Sigmoid colon (tissue), 7 donors: ENCODE measurements at places on chromosomes 12 and 14. TPM values are rescaled to one million over a fixed set of nuclear protein-coding genes. Genes with fewer than 3 reads are reported as not detected.

CKB gene
- 905 TPM for polyA plus RNA-seq

SSTR1 gene
- polyA plus RNA-seq, result 2.2 TPM

SRRM4 gene
- not detected for polyA plus RNA-seq

KRT79 gene
- not detected for polyA plus RNA-seq

INHBC gene
- not detected for polyA plus RNA-seq

PGF gene
- polyA plus RNA-seq, result 1.6 TPM

OR4K1 gene
- polyA plus RNA-seq, result not detected

NEUROD4 gene
- polyA plus RNA-seq, result not detected

NUP107 gene
- polyA plus RNA-seq, result 6.2 TPM

NYNRIN gene
- 0.60 TPM for polyA plus RNA-seq

TAS2R42 gene
- polyA plus RNA-seq, result not detected

SP7 gene
- polyA plus RNA-seq, result not detected

PLBD2 gene
- polyA plus RNA-seq, result 14.4 TPM

NFKBIA gene
- 95.5 TPM for polyA plus RNA-seq

KERA gene
- polyA plus RNA-seq, result not detected

TMEM229B gene
- 8.0 TPM for polyA plus RNA-seq

SCN8A gene
- polyA plus RNA-seq, result 0.46 TPM

TC2N gene
- polyA plus RNA-seq, result 41.6 TPM

LTBP2 gene
- 1.2 TPM for polyA plus RNA-seq

OR5AU1 gene
- not detected for polyA plus RNA-seq

PUS1 gene
- 9.7 TPM for polyA plus RNA-seq

USP44 gene
- 0.60 TPM for polyA plus RNA-seq

SNX6 gene
- polyA plus RNA-seq, result 72.7 TPM

MAPK1IP1L gene
- polyA plus RNA-seq, result 39.5 TPM

NGDN gene
- 28.7 TPM for polyA plus RNA-seq

TMEM63C gene
- 6.5 TPM for polyA plus RNA-seq

PPP1R36 gene
- 2.3 TPM for polyA plus RNA-seq

CCDC177 gene
- not detected for polyA plus RNA-seq

MAP4K5 gene
- 20.0 TPM for polyA plus RNA-seq

LRP1-AS gene
- not detected for polyA plus RNA-seq

NXPH4 gene
- polyA plus RNA-seq, result 0.13 TPM

SIX6 gene
- polyA plus RNA-seq, result not detected

GOLT1B gene
- polyA plus RNA-seq, result 18.0 TPM

NELL2 gene
- 0.60 TPM for polyA plus RNA-seq

TSPAN19 gene
- not detected for polyA plus RNA-seq

OTOGL gene
- not detected for polyA plus RNA-seq

PLEKHD1 gene
- polyA plus RNA-seq, result not detected

ESR2 gene
- not detected for polyA plus RNA-seq

GXYLT1 gene
- 2.8 TPM for polyA plus RNA-seq

RND1 gene
- polyA plus RNA-seq, result 8.0 TPM

SLC6A13 gene
- not detected for polyA plus RNA-seq

TMPRSS12 gene
- not detected for polyA plus RNA-seq

MYF6 gene
- polyA plus RNA-seq, result not detected

ADAM21 gene
- polyA plus RNA-seq, result 0.09 TPM

RNU4-1 gene
- polyA plus RNA-seq, result not detected

PRKD1 gene
- 2.3 TPM for polyA plus RNA-seq

SERPINA12 gene
- polyA plus RNA-seq, result not detected

STAT6 gene
- 66.1 TPM for polyA plus RNA-seq

KRT82 gene
- polyA plus RNA-seq, result 0.03 TPM

TMPO gene
- polyA plus RNA-seq, result 51.6 TPM

RERG gene
- 9.6 TPM for polyA plus RNA-seq

SLC2A3 gene
- polyA plus RNA-seq, result 6.0 TPM

RNU6-7 gene
- not detected for polyA plus RNA-seq

APOF gene
- not detected for polyA plus RNA-seq

RASSF3 gene
- polyA plus RNA-seq, result 34.7 TPM

KRT71 gene
- polyA plus RNA-seq, result not detected

IL26 gene
- 0.22 TPM for polyA plus RNA-seq

SCARB1 gene
- 36.4 TPM for polyA plus RNA-seq
